Suppressor macrophage (primary cell): ENCODE measurements at places on chromosomes 5 and 9.

GRCh38 chr5:132265336-132266030 lies 8.0 kb downstream of the PDLIM4 start:
- DNase-seq = no peak

- DNase-seq = peak; percentile 46
These were observed 49.0 kb downstream of the ERGIC1 start for GRCh38 chr5:172883066-172883465.

DNA sequence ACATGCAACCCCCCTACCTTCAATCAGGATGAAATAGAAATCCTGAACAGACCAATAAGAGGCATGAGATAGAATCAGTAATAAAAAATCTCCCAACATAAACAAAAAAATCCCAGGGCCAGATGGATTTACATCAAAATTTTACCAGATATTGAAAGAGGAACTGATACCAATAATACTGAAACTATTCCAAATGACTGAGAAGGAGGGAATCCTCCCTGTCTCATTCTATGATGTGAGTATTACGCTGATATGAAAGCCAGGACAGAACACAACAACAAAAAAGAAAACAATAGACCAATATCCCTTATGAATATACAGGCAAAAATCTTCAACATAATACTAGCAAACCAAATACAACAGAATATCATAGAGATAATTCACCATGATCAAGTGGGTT lies 109.0 kb upstream of the SMC2 start:
- no peak for DNase-seq

DNA sequence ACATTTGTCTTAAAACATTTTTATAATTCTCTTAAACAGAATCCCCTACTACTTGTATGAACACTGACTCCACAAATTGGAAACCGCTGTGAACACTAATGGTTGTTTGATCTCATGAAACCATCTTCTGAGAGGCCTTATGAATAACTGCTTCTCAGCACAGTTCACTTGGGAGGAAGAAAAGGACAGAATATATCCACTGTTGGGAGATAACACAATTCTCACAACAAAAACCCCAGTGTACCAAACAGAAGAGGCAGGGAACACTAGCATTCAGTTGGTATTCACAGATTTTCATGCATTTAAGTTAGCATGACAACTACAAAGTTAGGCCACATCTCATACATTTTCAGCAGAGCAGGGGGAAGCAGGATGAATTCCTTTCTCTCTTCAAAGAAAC lies 89.0 kb upstream of the SELENOP start:
- no peak for DNase-seq

DNA sequence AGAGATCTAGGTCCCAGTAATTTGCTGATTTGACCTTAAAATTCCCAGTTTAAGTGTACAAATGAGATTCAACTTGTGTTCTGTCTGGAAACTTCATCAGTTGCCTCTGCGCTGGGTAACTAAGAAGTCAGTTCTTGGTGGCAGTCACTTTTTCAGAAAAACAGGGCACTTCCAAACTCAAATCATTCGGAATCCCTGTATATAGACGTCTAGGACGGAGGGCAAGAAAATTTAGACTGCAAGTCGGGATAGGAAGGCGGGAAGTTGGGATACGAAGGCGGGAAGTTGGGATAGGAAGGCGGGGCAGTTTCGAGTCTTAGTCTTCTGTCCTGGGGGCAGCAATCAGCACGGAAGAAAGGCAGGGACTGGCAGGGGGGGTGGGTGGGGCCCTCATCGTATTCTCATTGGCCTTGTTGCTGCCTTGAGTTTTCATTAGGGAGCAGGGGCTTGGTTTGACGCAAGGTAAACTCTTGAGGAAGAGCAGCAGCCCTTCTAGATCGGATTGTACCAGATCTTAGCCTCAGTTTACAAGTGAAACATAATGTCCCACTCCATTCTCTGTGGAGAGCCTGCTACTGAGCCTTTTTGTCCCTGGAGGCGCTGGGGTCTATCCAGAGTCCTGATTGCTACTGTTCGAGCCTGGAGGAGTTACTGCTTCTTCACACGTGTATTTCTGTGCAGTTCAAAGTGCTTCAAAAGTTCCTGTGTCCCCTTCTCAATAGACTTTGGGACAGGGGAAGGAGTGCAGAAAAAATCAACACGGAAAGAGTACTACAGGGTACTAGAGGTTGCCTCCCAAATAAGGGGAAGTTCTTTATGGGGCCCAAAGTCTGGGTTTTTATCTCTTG lies 2.7 kb upstream of the PURA start:
- DNase-seq = peak; percentile 26

DNA sequence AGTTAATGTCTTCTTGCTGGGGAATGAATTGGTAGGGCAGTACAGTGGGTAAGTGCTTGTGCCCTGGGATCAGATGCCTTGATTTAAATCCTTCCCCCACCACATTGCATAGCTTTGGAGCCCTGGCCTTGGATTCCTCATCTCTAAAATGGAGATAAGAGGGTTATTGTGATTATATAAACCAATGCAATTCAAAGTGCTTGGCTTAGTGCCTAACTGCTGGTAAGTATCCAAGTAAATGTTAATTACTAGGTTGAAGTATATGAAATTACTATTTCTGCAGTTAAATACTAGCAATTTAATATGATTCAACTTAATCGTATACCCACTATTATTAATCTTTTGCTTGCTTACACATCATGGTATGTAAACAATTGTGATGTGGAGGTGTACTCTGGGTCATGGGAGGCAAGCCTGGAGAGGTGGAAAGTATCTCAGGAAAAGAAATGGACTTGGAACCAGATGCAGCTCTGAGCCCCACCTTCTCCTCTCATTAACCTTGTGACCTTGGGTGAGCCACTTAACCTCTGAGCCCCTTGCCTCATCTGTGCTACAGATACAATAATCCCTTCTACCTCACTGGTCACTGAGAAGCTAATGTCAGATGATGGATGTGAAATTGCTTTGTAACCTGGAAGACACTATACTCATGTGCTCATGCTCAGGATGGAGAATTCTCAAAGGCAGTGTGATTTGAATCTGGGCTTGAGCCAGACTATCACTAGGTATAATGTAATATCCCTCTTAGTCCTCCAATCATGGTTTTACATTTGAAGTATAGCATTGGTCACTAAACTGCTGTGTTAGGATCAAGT lies 23.8 kb downstream of the NEUROG1 start:
- no peak for DNase-seq

DNA sequence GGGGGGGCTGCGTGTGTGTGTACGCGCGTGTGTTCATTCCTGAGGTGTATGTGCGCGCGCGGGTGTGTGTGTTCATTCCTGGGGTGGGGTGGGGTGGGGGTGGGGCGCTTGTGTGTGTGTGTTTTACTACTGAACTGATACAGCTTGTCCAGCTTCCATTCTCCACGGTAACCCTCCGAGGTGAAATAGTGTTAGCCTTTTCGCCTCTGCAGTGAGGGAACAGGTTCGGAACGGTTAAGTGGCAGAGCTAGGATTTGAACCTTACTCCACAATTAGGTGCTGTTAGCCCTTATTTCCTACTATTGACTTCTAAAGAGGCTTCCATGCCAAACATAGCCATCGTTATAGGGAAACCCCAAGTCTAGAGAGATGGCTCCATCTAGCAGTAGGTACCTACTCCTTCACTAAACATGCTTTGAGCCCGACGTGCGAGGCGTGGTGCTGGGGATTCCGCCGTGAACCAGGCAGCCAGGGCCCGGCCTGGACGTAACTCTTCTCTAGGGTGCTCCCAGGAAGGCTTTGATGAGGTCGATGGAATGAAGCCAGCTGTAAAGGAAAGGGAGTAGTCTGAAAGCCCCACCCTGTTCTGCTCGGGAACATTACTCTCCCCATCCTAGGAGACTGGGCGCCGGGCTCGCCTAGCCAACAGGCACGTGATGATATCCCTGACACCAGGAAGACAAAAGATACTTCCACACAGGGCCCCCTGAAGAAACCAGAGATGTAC lies 782 bp upstream of the SKP1 start:
- no peak for DNase-seq

DNA sequence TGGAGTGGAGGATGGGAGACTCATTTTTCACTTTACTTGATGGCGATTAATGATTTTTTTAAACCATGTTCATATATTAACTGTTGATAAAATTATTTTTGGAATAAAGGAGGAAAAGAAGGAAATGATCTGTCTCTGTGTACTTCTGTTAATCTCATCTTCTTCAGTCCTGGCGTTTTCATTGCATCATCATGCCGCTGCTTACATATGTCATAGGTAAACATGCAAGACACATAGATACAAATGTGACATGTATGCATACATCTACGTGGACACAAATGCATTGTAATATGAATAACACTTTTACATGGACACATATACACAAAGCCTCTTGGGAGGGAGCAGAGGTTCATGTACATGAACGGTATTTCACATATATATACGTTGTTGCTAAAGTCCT lies 10.0 kb downstream of the TMEM174 start:
- DNase-seq = no peak

DNA sequence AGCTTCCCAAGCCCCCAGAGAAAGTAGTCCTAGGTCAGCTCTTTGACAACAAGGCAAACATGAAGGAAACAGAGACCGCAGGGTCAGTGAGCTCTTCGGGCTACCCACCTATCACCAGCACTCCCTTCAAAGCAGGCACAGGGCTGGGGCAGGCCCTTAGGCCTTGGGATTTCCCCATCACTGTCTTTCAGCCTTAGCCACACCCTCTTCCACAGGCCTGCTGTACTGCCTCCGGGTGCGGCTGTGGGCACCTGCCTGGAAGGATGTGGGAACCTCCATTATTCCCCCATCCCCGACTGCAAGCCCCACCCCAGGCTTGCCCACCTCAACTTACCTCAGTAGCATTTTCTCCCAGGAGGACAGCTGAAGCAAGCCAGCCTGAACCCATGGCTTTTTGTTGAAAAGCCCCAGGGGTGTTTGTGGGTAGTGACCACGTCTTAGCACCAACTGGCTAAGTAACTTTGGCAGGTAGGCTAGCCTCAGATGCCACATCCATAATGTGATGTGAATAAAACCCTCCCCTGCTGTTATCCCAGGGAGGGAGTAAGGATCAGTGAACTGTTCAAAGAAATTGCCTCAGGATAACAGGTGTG lies 100.2 kb downstream of the PIK3R1 start:
- peak; percentile 30 for DNase-seq

DNA sequence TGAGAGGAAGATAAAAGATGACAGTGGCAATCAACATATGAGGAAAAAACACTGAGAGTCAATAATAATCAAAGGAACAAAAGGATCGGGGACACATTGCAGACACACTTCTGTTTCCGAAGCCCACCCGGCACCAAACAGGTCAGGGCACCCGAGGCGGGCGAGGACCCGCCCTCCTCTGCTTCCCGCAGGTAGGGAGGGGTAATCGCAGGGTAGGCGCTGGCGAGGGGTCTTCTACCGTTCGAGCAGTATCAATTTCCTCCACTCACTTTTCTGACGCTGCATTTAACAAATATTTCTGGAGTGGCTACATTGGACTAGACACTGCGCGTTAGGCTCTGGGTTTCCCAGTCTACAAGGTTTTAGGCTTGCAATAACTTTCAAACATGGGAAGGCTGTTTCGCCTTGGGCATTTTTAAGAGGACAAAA lies 1.3 kb downstream of the TXN start:
- DNase-seq = no peak

DNA sequence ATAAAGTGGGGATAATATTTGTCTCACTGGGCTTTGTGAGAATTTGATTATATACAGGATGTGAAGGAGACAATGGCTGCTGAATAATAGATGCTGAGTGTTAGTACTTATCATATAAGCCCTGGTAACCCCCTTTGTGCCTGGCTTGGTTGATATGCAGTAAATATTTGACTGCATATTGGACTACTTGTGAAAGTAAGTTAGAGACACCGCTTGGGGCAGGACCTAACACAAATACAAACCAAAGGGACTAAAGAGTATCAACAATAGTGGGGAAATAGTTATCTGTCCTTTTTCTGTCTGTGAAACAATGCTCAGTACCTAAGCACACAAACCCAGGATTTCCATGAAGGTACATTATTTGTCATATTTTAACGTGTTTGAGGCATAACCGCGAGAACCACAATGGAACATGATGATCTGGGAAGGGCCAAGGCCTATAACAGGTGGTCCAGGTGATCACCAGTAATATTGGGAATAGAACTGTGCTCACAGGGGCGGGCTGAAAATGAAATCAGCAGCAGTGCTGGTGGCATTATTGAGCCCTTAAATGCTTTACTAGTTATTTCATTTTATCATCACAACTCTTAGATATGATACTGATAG lies 138.2 kb upstream of the SMARCA2 start:
- no peak for DNase-seq

DNA sequence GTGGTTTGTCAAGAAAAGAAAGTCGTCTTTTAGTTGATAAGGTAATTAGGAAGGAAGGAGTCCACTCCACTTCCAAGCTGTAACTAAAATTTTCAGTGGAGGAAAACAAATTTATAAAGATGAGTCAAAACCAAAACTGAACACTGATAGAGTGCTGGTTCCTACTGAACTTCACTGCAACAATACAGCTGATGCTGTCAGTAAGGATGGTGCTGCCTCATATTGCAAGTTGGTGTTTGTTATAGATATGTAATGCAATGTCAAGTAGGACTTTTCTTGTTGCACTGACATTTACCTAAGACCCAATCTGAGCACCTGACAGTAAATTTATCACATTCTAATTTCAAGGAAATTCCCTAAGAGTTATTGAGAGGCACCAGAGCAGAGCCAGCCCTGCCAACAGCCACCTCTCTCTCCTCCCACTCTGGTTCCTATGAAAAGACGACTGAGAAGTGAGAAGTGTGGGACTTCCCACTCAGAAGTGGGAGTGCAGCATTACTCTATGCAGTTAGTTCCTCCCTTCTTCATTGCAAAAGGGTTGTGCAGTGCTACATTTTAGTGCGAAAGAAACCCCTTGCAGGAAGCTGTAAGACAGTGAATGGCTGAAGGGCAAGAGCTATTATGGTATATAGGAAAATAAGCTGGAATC lies 350.8 kb downstream of the NFIB start:
- DNase-seq = no peak

DNA sequence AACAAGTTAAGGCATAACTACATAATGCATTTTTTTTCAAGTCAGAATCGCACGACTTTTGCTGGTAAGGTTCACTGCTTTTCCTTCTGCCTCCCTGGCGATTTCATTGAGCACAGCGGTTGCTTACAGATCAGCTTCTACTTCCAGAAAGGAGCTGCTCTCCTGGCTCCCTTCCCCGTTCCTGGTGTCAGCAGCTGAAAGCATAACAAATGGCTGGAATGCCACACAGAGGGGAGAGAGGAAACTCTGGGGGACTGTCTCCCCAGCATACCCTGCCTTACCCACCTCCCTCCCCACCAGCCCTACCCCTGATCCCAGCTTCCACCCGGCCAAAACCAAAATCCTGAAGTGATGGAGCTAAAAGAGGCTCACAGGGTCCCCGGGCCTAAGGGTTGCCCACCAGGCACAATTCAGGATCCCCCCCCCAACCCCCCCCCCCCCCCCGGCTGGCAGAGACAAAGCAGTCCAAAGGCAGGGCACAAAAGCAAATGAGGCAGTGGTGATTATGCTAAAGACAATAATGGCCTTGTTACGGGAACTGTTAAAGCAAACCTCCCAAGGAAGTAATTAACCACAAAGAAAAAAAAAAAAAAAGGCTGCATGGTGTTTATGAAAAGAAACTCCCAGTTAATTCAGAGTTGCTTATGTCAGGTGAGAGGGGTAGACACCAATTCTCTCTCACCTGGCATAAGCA lies 126.1 kb upstream of the WWC1 start:
- no peak for DNase-seq
